Thyroid gland (tissue), 4 donors: ENCODE measurements at places on chromosomes 5 and 9. TPM values are rescaled to one million over a fixed set of nuclear protein-coding genes. Genes with fewer than 3 reads are reported as not detected.

DNA sequence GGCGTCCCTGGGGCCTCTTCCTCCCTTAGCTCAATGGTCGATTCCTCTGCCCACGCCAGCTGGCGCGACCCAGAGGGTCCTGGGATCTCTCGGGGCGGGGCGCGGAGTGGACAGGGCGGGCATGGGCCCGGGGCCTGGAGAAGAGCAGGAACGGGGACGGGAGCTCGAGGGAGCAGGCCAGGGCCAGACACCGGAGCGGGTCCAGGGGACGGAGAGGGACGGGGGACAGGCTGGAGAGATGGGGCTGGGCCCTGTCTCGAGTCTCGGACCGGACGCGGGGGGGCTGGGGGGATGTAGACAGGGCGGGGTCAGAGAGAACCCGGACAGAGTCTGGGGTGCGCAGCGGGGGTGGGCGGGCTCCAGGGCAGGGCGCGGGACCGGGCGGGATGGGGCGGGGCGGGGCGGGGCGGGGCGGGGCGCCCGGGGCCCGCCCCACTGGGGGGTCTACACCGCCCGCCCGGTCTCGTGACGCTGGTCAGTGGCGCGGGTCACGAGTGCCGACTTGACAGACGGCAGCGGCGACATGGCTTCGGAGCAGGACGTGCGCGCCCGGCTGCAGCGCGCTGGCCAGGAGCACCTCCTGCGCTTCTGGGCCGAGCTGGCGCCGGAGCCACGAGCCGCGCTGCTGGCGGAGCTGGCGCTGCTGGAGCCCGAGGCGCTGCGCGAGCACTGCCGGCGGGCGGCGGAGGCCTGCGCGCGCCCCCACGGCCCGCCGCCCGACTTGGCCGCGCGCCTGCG lies at the start of gene UAP1L1:
Gene UAP1L1 (plus strand): TSS at position 508 of the 738 bp plus-strand sequence. CDS start 16 bp downstream, at position 524.
- DNase-seq: peak; percentile 89

GRCh38 chr5:160496334-160496733 lies 74.7 kb downstream of the PTTG1 start:
- no peak for DNase-seq

DNA sequence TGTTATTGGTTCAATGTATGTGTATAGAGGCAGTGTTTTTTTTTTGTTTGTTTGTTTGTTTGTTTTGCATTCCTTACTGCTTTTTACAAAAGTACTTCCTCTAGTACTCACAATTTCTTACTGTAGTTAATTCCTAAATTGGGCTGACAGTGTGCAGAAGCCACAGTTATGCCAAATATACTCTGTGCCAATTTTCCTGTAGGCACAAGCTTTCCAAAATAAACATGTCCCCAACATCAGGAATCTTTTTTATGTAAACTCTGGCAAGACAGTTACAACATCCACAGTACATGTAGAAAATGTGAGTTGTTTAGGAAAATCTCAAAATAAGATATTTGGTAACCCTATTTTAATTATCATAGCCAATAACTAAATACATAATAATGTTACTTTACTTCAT lies 161.6 kb upstream of the TSLP start:
- DNase-seq: no peak

The MUSK gene
- 0.42 TPM for total RNA-seq

DNA sequence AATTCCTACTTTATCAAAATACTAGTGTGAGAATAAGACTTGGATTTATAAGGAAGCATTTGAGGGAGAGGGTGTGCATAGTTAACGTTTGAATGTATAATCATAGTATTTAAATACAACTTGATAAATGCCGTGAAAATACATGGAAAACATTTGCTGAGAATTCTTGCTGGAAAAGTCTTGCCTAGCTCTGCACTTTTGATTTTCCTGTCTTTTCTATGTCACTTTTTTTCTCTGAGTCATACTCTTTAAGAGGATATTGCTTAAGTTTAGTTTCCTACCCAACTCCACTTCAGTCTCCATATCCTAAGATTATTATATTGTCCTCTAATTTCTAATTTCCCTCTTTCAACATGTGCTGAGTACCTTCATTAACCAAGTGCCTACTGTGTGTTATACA lies 616.6 kb upstream of the SEMA6A start:
- DNase-seq: no peak

- DNase-seq: peak; percentile 35
Observed at GRCh38 chr5:72510610-72511181, 3.5 kb upstream of the ZNF366 start.

The UBE2D2 gene
- total RNA-seq: 112 TPM

The CDKN2B gene
- 0.44 TPM for total RNA-seq

DNA sequence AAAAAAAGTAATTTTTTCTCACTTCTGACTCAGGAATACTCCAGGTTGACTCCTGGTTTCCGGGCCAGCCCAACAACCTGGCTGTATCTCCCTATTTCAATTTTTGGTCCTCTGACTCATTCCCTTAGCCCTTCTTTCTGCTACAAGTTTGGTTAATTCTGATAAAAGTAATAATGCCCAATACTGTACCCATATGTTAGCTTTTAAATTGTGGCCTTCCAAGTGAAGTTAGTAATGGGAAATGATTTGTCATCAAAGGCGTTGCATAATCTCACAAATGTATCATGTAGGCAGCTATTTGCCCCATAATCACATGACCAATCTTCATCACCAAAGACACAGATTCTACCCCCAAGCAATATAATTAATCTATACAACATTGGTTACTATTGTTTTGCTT lies 31.1 kb upstream of the BNC2 start:
- no peak for DNase-seq

The MYMK gene
- total RNA-seq: not detected

GRCh38 chr9:134343637-134344036 lies 17.4 kb downstream of the RXRA start:
- no peak for DNase-seq

GRCh38 chr9:129669946-129670345 lies 4.5 kb downstream of the PRRX2 start:
- DNase-seq: no peak

- no peak for DNase-seq
Observed at GRCh38 chr5:106414342-106414741, 1256.4 kb downstream of the EFNA5 start.

The PDZD2 gene
- total RNA-seq: 3.4 TPM

- no peak for DNase-seq
Observed at GRCh38 chr5:41842777-41843176, 27.4 kb downstream of the OXCT1 start.

The SCGB3A2 gene
- total RNA-seq: not detected

The ZSWIM6 gene
- 15.0 TPM for total RNA-seq

GRCh38 chr5:72235725-72236124 lies 84.3 kb downstream of the MRPS27 start:
- no peak for DNase-seq

GRCh38 chr5:73969195-73970036 lies 343.4 kb downstream of the ARHGEF28 start:
- no peak for DNase-seq

- DNase-seq: no peak
Observed at GRCh38 chr5:113215401-113216060, 219.3 kb downstream of the TSSK1B start.

- no peak for DNase-seq
Observed at GRCh38 chr9:99021512-99021911, 77.8 kb downstream of the COL15A1 start.

DNA sequence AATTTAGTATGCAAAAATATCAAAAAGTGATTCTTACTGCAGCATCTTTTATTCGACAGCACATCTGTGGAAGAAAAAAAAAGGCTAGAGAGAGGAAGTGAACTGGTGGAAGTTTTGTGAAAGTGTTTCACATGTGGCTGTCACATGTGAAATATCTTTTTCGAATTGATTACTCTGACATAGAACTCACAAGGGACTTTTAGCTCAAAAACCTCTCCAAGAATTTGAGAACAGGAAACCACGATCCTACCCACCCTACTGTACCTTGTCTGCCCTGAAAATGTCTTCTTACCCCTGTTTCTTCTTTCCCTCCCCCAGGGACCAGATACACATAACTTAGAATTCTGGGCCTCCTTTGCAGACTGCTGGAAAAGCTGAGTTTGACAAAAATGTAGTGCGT lies 106.5 kb upstream of the PRRC1 start:
- no peak for DNase-seq

- DNase-seq: no peak
Observed at GRCh38 chr5:145347026-145347616, 488.0 kb downstream of the PRELID2 start.

The LCN12 gene
- total RNA-seq: 24.3 TPM

DNA sequence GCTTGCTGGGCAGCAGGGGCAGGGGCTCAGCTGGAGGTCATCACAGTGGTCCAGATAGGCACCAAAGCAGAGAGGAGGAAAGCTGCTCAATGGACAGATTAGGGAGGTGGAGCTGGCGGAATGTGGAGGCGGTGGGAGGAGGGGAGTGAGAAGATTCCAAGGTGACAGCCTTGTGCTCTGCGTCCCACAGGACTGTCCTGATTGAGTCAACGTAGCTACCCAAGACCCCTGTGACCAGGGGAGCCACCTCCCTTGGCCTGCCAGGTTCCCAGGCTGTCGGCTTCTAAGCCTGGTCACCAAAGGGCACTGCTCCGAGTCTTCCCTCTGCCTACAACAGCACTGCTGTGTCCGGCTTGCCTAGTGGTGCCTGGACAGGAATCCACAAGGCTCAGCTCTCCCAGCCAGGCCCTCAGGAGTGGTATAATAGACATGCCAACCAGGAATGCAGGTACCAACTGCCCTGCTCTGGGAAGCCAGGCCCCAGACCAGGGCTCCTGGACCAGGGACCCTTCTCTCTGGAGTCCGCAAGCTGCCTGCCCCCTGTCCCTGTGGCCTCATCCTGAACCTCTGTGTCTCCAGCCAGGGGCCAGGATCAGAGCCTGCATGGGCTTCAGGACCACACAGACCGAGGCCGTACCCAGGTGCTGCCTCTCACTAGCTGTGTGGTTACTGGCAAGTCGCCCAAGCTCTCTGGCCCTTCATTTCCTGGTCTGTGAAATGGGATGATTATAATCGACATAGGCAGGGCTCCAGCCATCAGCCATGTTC lies 67.9 kb downstream of the STK10 start:
- no peak for DNase-seq
